ENCODE measurements at places on chromosomes 2 and 18. TPM values are rescaled to one million over a fixed set of nuclear protein-coding genes. Genes with fewer than 3 reads are reported as not detected.

The FOXD4L1 gene
- not detected for total RNA-seq

The CNGA3 gene
- 0.52 TPM for total RNA-seq

The KLHL30 gene
- 18.3 TPM for total RNA-seq

The PXDN gene
- 106 TPM for total RNA-seq

The ABCG8 gene
- total RNA-seq, result under 0.01 TPM

The EMX1 gene
- not detected for total RNA-seq

The TLX2 gene
- total RNA-seq, result not detected

The GRHL1 gene
- under 0.01 TPM for total RNA-seq

The TSPYL6 gene
- not detected for total RNA-seq
